Hematopoietic multipotent progenitor cell treated with erythropoietin and hydrocortisone succinate and interleukin-3 and kit ligand, for 8 days (in vitro differentiated cells): ENCODE measurements at places on chromosomes 7 and 10.

DNA sequence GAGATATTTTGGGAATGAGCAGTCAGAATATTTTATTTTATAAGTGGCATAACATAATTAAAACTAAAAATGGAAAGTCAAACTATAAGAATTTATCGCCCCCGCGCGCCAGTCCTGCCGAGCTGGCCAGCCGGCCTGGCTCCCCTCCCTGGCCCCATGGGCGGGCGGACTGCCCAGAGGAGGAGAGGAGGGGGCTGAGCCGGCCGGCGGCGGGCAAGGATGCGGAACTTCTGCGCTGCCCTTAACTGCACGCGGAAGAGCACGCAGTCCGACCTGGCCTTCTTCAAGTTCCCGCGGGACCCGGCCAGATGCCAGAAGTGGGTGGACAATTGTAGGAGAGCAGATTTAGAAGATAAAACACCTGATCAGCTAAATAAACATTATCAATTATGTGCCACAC, 96.8 kb downstream of the DKK1 start:
- DNase-seq, result no peak

- DNase-seq, result no peak
These were observed 194.0 kb upstream of the MGMT start for GRCh38 chr10:129272866-129273650.

DNA sequence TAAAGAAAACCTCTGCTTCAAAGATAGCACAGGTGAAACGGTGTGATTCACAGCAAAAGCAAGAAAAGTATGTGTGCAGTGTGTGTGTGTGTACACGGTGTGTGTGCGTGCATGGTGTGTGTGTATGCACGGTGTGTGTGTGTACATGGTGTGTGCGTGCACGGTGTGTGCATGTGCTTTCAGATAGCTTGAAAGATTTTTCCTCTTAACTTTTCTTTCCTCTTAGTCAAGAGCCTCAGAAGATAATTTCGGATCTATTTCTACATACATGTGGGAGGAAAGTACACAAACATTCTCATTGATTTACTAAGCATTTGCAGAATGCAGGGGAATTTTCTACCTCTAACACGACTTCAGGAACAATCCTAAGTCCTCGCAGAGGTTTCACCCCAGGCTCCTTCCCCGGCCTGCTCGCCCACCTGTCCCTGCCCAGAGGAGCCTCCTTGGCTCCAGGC, 2.9 kb downstream of the FGFR2 start:
- DNase-seq, result no peak

- DNase-seq, result no peak
These were observed 1.1 kb downstream of the GRB10 start for GRCh38 chr7:50781381-50782293.

- no peak for DNase-seq
These were observed 147.0 kb upstream of the SLC13A1 start for GRCh38 chr7:123346766-123347165.

GRCh38 chr7:29449569-29450260, 113.9 kb upstream of the PRR15 start:
- no peak for DNase-seq

- DNase-seq, result peak; percentile 75
These were observed 48.5 kb upstream of the ARL4A start for GRCh38 chr7:12638851-12639456.

- no peak for DNase-seq
These were observed 42.9 kb upstream of the SAMD8 start for GRCh38 chr10:75068523-75068922.

DNA sequence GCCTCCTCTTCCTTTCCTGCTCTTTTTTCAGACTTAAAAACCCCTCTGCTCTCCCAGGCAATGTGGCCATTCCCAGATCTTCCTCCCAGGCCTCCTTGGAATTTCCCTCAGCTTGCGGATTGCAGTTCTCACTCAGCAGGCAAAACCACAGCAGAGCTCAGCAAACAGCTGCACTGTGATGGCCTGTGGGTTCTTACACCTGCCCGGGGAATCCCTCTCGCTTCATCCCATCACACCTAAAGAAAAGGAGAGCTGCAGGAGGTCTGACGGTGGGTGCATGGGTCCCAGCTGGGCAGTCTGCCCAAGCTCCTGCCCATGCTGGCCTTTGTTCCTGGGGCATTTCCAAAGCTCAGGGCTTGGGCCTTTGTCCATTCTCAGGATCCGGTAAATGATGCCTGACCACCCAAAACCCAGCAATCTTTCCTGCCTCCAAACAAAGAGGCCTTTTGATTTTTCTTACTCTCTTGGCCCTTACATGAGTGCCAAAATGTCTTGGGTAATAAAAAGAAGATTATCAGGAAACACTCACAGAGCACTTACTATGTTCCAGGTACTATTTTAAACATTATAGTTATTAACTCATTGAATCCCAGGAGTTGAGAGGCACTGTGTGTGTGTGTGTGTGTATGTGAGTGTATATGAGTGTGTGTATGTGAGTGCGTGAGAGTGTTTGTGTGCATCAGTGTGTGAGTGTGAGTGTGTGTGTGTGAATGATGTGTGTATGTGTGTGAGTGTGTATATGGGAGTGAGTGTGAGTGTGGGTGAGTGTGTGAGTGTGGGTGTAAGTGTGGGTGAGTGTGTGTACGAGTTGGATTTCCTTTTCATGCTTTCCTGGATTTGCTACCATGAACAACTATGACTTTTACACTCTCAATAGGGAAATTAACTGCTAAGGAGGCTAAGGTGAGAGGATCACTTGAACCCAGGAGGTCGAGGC, 64.5 kb upstream of the PODXL start:
- DNase-seq, result no peak

DNA sequence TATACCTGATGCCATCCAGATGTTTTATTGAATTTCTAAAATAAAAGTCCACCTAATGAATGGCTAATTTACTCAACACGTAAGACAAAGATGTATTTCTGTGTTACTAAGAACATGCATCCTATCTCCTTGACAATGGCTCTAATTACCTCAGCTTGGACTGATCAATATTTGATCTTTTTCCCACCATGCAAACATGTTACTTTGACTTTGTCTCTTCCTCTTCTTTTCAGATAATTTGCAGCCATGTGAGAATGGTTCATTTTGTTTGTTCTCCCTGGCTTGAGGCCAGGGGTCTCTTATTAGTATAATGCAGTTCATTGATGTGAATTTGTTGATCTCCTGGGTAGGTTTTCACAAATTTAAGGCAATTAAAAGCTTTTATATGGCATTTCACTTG, 302.1 kb downstream of the ADK start:
- no peak for DNase-seq

DNA sequence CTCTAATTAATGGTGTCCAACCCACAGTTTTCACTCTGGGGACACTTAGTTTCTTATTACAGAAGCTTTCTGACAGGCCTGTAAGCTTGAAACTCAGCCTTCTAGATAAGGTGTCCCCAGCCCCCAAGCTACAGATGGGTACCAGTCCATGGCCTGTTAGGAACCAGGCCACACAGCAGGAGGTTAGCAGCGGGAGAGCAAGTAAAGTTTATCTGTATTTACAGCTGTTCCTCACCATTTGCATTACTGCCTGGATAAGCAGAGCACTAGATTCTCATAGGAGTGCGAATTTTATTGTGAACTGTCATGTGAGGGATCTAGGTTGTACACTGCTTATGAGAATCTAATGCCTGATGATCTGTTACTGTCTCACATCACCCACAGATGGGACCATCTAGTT, 93.7 kb downstream of the TMEM26 start:
- DNase-seq, result no peak

DNA sequence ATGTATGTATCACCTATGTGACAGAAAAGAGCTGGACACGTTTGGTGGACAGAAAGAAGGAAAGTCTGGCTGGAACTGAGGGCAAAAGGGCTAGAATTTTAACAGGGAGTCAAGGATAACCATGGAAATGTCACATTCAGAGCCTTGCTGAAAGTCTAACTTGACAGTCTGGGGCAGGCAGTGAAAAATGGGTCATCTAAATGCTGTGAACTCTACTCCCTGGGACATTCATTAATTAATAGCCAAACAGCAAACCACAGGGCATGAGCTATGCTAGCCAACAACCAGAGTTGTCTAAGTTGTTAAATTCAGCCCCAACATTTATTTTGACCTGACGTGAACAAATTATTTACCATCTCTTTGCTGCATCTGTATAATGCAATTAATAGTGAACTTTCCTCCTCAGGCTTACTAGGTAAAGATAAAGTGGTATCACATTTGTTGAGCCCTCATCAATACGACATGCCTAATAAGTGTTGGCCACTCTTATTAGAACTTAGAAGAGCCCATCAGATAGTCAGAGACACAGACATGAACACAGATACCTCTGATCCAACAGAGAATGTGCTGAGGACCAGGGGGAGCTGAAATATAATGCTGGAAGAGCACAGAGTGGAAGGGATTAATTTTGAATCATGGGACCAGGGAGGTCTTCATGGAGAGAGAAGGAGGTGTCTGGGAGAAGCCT, 109.9 kb downstream of the SORCS1 start:
- no peak for DNase-seq

DNA sequence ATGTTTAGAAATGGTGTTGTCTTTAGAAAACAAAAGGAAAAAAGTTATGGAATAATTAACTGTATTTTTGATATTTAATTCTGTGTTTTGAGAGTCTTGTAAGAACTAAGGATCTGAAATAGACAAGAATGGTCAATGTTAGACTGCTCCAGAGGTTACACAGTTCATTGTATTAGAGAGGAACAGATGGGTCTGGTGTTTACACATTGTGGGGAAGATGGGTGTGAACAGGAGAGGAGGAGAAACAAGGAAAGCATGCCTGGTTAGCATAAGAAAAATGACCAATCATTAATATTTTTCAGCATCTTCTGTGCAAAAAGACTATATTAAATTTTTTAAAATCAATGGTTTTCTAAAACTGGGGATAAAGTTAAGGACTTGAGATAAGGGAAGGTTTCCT, 11.9 kb downstream of the MEOX2 start:
- no peak for DNase-seq

GRCh38 chr7:152959610-152960009, 200.1 kb downstream of the ACTR3B start:
- DNase-seq, result no peak

- DNase-seq, result no peak
These were observed 818.3 kb downstream of the MAGI2 start for GRCh38 chr7:78635026-78635793.
